ENCODE measurements at places on chromosomes 2 and 18. TPM values are rescaled to one million over a fixed set of nuclear protein-coding genes. Genes with fewer than 3 reads are reported as not detected.

PTPRN gene
- 17.5 TPM for total RNA-seq

ME2 gene
- 51.1 TPM for total RNA-seq

DNA sequence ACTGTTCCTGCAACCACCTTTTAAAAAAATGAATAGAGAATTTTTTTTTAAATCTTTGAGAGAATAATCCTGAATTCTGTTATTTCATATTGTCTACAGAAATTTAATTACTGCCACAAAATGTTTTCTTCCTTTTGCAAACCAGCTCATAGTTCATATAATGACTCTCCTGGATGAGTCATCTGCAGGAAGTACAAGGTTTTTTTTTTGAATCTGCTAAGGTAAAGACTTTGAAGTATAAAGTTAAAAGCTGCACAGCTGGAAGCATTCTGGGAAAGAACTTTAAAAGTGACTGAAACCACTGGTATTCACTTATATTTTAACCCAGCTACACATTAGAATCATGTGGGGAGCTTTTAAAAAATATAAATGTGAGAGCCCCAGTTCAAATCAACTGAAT is 25.4 kb downstream of the SESTD1 start:
- DNase-seq, result no peak

COL4A3 gene
- 0.19 TPM for total RNA-seq

- no peak for DNase-seq
These were observed 147.4 kb downstream of the SOX11 start for GRCh38 chr2:5839550-5839949.

DNA sequence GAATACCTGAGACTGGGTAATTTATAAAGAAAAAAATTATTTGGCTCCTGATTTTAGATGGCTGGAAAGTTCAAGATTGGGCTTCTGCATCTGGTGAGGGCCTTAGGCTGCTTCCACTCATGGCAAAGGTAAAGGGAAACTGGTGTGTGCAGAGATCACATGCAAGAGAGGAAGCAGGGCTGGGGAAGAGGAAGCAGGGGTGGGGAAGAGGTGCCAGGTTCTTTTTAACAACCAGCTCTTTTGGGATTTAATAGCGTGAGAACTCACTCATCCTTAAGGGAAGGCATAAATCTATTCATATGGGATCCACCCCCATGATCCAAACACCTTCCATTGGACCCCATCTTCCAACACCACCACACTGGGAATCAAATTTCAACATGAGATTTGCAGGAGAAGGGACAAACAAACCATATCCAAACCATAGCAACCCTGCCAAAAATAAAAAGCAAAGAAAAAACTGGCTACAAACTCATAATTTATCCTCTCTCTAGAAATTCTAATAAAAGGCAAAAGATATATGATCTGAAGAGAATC is 30.4 kb downstream of the PRKRA start:
- DNase-seq, result no peak

GRCh38 chr2:121283670-121284462 is 1.1 kb downstream of the TFCP2L1 start:
- DNase-seq, result no peak

GLI2 gene
- total RNA-seq, result 28.6 TPM

DNA sequence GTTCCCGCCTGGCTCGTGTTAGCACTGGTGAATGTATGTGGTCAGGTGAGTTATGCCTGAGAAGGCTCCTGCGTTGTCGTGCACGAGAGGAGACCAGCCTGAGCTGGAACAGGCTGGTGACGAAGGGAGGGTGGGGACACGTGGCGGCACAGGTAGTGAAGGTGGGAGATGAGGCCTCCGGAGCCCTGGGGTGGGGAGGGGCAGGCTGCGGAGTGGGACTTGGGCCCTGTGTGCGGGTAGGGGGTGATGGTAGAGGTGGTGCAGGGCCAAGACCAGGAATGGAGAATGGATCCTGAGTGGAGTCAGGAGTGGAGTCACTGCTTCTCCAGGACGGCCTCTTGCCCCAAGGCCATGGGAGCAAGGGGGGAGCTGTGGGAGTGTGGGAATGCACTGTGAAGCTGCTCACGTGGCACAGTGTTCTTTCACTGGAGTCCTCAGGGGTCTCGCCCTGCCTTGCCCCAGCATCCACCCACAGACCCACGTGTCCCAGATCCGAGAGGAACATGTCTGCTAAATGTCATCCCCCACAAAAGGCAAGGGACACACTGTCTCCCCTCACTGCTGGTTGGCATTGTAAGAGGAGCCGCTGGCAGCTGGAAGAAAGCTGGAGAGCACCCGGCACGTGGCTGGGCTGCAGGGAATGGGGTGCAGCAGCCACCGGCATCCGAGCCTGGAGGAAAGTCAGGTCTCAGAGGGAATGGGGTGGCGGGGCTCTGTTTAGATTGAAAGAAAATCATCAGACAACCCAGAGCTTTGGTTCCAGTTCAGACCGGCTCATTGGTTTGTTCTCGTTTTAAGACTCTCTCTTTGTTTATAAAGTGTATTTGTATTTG is 63.7 kb downstream of the CYP26B1 start:
- peak; percentile 59 for DNase-seq

- no peak for DNase-seq
These were observed 1.2 kb downstream of the BCL11A start for GRCh38 chr2:60552078-60552850.

CPO gene
- total RNA-seq, result 0.24 TPM

DNA sequence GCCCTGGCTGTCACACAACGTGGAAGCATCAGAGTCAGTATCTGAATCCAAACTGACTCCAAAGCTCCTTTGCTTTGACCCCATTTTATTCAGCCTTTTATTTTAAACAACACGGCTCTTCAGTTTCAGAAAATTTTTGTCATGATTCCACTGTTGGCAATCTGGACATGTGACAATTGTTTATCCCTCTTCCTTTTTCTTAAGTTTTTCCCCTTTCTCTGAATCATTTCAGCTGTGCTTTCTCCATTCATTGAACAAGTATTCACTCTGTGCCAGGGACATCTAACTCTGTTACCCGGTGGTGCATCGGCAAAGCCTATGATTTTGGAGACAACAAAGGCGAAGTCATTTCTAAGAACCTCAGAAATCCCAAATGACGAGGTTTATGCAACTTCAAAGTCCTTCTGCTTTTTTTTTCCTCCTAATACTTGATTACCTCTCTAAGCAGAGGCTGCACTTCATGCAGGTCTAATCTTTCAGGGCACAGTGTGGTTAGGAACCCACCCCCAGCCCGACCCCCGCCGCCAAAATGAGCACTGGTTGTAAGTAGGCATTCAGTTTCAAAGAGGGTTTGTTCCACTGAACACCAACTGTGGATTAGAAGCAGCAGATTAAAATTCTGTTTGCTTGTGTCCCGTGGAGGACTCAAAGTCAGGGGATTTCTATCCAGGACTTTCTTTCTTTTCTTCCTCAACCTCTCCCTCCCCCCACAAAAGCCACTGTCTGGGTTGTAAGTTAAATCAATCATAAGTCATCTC is 18.6 kb downstream of the ST6GAL2 start:
- no peak for DNase-seq

GRCh38 chr18:33181016-33181415 is 259.5 kb downstream of the CCDC178 start:
- DNase-seq, result no peak

UGT1A4 gene
- total RNA-seq, result not detected

GRCh38 chr2:49619804-49620203 is 465.5 kb upstream of the FSHR start:
- DNase-seq, result no peak

DNA sequence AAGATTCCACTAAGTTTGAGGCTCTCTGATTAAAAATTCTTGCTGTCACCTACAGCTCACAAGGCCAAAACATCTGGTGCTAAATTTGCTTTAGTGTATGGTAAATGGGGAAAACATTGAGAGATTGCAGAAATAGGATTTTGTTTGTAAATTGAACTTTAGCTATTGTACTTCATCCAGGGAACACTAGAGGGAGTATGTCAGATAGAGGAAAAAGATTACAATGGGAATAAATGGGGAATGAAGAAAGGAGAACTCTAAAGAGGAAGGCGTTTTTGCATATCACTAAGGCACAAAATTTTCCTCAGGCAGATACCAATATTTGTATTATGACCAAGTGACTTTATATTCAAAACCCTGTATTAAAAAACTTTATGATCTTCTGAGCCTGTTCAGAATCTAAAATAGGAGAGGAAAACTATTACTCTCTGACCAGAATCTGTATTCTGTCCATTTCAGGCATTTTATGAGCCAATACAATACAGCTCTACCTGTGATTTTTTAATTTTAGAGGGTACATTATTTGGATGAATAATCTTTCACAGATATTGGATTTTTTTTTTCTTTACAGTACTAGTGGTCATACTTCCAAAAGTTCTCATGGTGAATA is 52.3 kb upstream of the ITGB6 start:
- DNase-seq, result no peak

DNA sequence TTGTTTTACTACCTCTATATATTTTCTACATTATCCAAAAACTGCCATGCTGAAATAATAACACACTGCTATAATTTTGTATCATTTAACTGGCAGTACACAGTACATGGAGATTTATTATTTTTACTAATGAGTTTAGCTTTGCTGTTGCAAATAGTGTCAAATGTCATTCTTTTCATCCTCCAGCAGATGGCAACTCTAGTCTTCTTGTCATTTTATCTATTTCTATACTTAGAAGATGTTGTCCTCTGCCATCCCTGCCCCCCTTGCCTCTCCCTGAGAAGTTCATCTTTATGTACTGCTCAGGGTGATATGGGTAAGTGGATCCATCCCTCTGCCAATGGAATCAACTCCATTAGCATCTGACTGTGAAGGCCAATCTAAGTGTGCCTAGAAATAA is 21.7 kb upstream of the LRRTM1 start:
- DNase-seq, result no peak

- no peak for DNase-seq
These were observed 116.0 kb downstream of the COPS8 start for GRCh38 chr2:237201461-237202287.

DNA sequence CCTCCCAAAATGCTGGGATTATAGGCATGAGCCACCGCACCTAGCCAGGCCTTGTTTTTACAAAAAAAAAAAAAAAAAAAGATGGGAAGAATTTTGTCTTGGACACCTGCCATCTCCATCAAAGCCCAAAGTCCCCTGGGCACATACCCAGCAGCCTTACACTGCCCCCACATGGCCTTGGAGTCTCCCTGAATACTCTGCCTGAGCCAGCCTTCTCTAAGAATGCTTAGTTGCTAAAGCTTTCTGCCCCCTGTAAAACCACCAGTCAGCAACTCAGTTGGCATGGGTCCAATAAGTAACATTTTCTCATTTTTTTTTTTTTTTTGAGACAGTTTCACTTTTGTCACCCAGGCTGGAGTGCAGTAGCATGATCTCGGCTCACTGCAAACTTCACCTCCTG is 40.6 kb downstream of the SPC25 start:
- DNase-seq, result no peak

GRCh38 chr2:70684846-70685622 is 83.0 kb downstream of the ADD2 start:
- DNase-seq, result no peak

THSD7B gene
- 9.8 TPM for total RNA-seq

- no peak for DNase-seq
These were observed 2040.1 kb upstream of the LRRTM1 start for GRCh38 chr2:82344670-82345069.

DNA sequence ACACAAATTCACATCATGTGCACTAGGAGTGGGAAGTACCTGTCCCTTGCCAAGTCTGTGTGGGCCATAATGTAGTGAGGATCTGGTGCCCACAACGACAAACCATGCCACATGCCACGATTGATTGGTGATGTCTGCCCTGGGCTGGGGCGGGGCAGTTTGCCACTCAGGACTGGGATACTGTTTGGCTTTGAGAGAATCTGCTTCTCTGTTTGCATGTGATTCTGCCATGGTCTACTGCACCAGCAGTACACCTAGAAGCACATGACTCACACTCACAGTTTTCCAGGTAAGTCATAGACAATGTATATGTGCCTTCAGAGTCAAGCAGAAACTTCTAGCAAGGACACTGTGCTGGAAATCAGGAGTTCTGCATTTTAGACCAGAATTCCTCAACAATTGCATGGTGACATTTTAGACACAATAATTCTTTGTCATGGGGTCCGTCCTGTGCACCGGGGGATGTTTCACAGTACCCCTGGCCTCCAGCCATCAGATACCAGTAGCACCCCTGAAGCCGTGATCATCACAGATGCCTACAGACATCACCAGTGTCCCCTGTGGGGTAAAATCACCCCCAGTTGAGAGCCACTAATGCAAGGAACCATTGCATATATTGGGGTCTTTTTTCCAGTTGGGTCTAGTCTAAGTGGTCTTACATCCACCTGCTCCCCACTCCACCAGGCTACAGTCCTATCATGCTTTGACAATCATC is 278.3 kb downstream of the EIPR1 start:
- no peak for DNase-seq

GRCh38 chr2:50490991-50491390 is 540.9 kb downstream of the NRXN1 start:
- no peak for DNase-seq

DNA sequence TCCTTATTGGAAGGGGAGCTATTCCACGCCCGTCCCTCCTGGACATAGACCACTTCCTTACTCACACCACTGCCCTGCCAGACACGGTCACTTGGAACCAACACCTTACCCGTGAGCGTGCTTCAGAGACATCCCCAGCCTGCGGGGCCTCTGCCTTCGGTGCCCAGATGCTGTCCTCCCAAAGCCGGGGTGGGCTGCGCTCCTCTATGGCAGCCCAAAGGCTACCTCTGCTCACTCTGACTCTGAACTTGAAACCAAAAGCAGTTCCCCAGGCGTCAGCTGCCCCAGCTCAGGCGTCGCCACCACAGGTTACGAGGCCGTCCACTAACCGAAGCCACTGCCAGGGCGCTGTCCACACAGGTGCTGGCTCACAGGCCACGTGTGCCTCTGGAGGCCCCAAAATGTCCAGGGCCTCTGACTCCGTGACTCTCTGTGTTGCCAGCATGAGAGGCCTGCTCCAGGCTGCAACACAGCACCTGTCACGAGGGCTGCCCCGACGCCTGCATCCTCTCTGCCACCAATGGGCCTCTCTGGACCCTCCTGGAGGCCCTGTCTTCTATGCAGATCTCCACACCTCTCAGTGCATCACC is 23.8 kb downstream of the HDAC4 start:
- DNase-seq, result no peak

Data from type B pancreatic cell (in vitro differentiated cells).